ENCODE measurements at places on chromosomes 5 and 9.
A peak's percentile ranks its signal among the peaks of the same experiment; 100 is the strongest.

DNA sequence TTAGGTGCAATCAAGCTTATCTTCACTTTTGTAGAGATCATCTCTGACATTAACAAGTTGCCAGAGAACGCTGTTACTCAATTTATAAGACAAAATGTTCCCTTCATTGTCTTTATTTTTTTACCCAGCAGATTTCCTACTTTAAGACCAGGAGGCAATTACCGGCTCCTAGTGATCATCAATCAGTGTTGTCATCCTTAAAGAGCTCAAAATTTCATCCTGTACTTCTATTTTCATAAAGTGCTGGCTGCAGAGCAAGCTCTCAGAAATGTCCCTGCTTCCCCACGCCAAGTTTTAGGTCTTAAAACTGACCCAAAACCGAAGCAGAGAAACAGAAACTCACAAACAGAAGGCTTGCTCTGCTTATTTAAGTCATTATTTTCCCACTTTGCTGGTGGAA lies 82.9 kb downstream of the PJA2 start:
- H3K27ac ChIP-seq, result peak overlapping the region; percentile 51
- DNase-seq, result no peak
- no peaks in the 10 kb centered on the region for H3K27me3 ChIP-seq
- H3K36me3 ChIP-seq, result no peaks in the 10 kb centered on the region

GRCh38 chr5:14741801-14742440 lies 77.4 kb downstream of the OTULIN start:
- H3K27me3 ChIP-seq, result no peaks in the 10 kb centered on the region
- H3K4me3 ChIP-seq, result no peak overlapping the region
- peak overlapping the region; percentile 45 for H3K27ac ChIP-seq
- no peak for DNase-seq

DNA sequence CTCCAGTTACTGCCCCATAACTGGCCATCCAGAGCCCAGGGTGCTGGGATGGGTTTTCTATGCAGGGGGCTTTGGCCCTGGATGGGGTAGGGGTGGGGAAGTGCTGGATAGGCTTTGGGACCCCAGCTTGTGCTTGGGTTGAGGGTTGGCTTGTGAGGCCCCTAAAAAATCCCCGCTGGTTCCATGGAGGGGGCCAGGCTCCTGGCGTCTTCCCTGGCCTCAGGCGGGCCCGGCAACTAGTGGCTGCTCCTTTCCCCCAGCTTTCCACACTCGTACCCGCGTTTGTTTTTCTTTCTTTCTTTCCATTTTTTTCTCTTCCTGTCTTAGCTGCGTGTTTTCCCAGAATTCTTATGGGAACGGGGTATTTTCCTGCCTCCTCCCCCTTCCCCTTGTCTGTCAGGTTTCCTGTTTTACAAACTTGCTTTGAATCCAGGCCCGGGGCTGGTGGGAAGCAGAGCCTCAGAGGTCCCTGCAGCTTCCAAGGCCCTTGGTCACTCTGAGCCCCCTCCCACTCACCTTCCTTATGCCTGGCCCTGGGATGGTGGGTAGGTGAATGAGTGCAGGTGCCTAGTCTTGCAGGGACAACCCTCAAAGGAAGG lies 40.2 kb downstream of the RGS3 start:
- peaks cover 62% of the 10 kb centered on the region for H3K4me1 ChIP-seq
- H3K27me3 ChIP-seq, result no peaks in the 10 kb centered on the region
- peaks cover 17% of the 10 kb centered on the region for H3K36me3 ChIP-seq
- peak overlapping the region; percentile 46 for H3K4me3 ChIP-seq
- DNase-seq, result no peak
- H3K27ac ChIP-seq, result peak overlapping the region; percentile 93

DNA sequence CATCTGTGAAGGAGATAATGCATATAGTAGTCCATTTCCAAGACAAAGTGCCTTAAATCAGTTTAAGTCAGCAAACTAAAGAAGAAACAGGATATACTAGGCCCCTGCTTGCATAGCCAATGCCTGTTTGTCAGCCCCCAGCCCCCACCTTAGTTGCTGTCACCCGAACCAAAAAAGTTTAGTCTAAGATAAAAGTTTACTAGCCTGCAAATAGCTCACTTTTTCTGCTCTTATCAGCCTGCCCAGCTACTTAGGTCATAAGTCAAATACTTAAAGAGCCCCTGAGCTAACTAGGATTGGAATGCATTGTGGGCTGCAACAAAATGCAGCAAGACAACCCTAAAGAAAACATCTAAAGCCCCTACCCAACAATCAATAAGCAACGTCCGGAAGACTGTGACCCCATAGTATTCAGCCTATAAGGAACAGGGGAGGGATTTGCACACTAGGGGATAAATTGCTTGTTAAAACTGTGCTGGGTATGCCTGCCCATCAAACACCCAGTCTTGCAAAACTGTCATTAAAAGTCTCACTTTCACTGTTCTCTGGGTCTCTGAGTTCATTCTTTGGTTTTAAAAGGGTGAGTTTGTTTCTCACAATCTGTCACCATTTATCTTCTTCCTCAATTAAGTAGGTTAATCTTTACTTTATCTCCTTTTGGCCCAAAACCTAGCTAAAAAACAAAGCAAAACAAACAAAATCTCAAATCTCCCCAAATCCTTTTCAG lies 92.4 kb upstream of the CEP78 start:
- H3K36me3 ChIP-seq, result no peaks in the 10 kb centered on the region
- H3K4me3 ChIP-seq, result no peak overlapping the region
- no peaks in the 10 kb centered on the region for H3K27me3 ChIP-seq
- no peak for DNase-seq
- H3K27ac ChIP-seq, result no peak overlapping the region

DNA sequence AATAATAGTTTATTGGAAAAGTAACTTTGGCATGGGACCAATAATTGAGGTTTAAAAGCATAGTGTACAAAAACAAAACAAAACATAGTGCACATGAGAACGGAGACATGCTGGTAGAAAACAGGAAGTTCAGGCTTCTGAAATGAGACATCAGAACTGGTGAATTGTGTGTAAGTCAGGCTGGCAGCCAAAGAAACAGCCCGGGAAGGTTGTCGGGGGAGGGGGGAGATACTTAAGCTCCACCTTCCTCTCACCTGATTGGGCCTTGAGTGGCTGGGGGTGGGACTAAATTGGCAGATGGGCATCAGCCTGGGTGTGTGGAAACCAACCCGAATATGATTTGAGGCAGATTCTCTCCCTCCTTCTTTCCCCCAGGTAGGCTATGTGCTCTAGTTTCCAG lies 256.3 kb downstream of the SMARCA2 start:
- no peaks in the 10 kb centered on the region for H3K27me3 ChIP-seq
- no peak overlapping the region for H3K4me3 ChIP-seq
- no peak overlapping the region for H3K27ac ChIP-seq
- no peaks in the 10 kb centered on the region for H3K4me1 ChIP-seq
- DNase-seq, result no peak

- H3K4me1 ChIP-seq, result no peaks in the 10 kb centered on the region
- no peaks in the 10 kb centered on the region for H3K36me3 ChIP-seq
- H3K27me3 ChIP-seq, result no peaks in the 10 kb centered on the region
Measured at GRCh38 chr5:85334-85995, 6.5 kb upstream of the PLEKHG4B start.

DNA sequence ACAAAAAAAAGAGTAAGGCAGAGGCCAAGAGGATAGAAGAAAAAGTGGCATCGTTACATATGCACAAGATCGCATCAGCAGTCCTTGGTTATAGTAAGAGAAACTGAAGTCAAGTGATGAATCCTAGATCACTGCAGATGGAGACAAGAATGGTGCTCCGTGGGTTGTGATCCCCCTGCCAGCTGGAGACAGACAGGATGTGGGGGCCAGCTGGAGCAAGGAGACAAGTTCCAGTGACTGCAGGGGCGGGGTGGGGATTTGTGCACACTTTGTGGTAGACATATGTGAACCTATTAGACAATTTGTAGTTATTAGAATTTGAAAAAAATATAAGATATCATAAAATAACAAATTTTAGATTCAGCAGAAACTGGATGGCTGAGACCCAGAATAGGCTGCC lies 697.9 kb upstream of the ADAMTS16 start:
- no peak overlapping the region for H3K27ac ChIP-seq
- H3K36me3 ChIP-seq, result no peaks in the 10 kb centered on the region
- no peaks in the 10 kb centered on the region for H3K27me3 ChIP-seq
- no peaks in the 10 kb centered on the region for H3K4me1 ChIP-seq
- no peak for DNase-seq

GRCh38 chr5:2523180-2523579 lies 228.3 kb downstream of the IRX2 start:
- no peaks in the 10 kb centered on the region for H3K4me1 ChIP-seq
- no peaks in the 10 kb centered on the region for H3K27me3 ChIP-seq
- H3K4me3 ChIP-seq, result no peak overlapping the region
- no peak for DNase-seq
- H3K36me3 ChIP-seq, result no peaks in the 10 kb centered on the region

DNA sequence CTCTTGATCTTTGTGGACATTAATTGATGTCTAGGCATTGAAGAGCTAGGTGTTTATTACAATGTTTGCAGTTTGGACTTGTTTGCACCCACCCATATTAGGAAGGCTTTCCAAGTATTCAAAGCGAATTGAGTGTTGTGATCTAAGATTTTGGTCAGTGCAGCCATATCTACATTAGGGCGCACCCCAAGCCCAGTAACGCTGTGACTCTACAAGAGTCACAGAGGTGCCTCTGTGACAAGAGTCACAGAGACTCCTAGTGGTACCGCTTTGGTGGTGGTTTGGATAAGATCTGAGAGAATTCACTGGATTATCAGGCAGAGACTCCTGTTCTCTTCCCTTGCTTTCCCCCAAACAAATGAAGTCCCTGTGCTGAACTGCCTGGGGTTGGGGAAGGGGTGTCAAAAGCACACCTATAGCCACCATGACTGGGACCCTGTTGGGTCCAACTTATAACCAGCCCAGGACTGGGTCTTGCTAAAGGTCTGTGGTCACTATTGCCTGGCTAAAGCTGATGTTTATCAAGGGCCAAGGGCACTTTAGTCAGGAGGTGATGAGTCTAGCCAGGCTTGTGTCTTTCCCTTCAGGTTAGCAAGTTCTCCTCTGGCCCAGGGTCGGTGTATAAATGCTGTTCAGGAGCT lies 114.1 kb upstream of the RIOK2 start:
- H3K27ac ChIP-seq, result no peak overlapping the region
- H3K36me3 ChIP-seq, result no peaks in the 10 kb centered on the region
- H3K4me3 ChIP-seq, result no peak overlapping the region
- no peaks in the 10 kb centered on the region for H3K27me3 ChIP-seq
- DNase-seq, result no peak
- H3K4me1 ChIP-seq, result no peaks in the 10 kb centered on the region

DNA sequence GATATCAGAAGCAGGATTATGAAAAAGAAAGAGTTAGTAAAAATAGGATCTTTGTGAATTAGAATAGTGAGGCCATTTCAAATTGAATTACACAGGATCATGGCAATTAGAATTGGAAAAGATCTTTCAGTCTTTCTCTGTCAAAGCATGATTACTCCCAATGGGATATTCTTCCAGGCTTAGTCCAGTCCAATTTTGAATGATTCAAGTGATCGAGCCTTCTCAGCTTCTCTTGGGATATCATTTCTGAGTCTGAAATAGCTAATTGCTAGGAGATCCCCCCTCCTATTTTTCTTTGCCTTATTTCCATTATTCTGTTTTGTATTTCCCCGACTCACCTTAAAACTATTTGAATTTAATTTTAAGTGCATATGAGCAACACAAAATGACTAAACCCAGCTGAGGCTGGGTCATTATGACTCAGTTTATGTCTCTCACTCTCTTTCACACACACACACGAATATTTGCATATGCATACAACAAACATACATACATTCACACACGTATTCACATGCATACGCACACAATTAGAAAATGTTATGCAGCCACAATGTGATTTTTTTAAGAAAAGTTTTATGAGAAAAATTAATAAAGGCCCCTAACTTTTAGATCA lies 34.8 kb upstream of the EFNA5 start:
- H3K4me1 ChIP-seq, result peaks cover 5% of the 10 kb centered on the region
- no peaks in the 10 kb centered on the region for H3K27me3 ChIP-seq
- no peak overlapping the region for H3K27ac ChIP-seq
- no peak for DNase-seq

GRCh38 chr9:127555840-127556820 lies 55.9 kb upstream of the STXBP1 start:
- peak; percentile 87 for DNase-seq
- H3K27me3 ChIP-seq, result no peaks in the 10 kb centered on the region
- H3K4me3 ChIP-seq, result peak overlapping the region; percentile 34
- H3K36me3 ChIP-seq, result peaks cover 6% of the 10 kb centered on the region

GRCh38 chr5:77640589-77641396 lies 2.3 kb upstream of the OTP start:
- no peaks in the 10 kb centered on the region for H3K36me3 ChIP-seq
- H3K4me3 ChIP-seq, result no peak overlapping the region
- no peak overlapping the region for H3K27ac ChIP-seq
- H3K27me3 ChIP-seq, result peaks cover 62% of the 10 kb centered on the region

DNA sequence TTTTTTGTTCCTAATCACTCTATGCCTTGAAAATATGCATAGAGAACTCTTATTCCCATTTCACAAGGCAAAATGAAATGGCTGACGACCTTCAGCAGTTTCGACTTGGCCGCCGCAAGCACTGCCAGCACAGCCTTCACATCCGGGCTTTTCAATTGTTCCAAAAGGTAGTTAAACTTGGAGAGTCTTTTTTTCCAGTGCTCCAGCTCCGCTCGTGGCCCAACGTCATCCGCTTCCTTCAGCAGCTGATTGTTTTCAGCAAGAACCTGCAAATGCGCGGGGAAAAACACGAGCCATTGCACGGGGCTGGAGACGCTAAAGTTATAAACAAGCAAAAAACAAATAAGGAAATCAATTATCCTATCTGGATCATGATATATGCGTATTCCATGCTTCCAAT lies 25.4 kb downstream of the DNAH5 start:
- H3K36me3 ChIP-seq, result no peaks in the 10 kb centered on the region
- H3K27ac ChIP-seq, result no peak overlapping the region
- DNase-seq, result no peak
- no peaks in the 10 kb centered on the region for H3K4me1 ChIP-seq

DNA sequence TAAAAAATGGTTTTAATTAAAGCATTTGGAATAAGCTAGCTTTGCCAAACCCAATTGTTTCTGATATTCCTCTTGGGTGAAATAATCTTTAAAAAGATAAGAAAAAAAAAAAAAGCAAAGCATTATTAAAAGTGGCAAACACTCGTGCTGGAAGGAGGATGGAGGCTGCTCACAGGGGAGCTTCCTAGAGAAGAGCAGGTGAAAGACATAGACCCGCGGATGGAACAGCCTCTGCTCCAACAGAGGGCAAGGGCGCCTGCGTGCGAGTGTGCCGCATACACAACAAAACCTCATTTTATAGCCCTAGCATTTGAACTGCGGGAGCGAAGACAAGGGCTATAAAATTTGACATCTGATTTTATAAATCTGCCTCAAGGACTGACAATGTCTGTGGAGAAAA lies 33.4 kb upstream of the SLC25A51 start:
- H3K27ac ChIP-seq, result peak overlapping the region; percentile 35
- H3K4me1 ChIP-seq, result peaks cover 47% of the 10 kb centered on the region
- DNase-seq, result no peak
- H3K36me3 ChIP-seq, result no peaks in the 10 kb centered on the region
- no peaks in the 10 kb centered on the region for H3K27me3 ChIP-seq
- no peak overlapping the region for H3K4me3 ChIP-seq
